ENCODE measurements at places on chromosomes 13 and 19.

DNA sequence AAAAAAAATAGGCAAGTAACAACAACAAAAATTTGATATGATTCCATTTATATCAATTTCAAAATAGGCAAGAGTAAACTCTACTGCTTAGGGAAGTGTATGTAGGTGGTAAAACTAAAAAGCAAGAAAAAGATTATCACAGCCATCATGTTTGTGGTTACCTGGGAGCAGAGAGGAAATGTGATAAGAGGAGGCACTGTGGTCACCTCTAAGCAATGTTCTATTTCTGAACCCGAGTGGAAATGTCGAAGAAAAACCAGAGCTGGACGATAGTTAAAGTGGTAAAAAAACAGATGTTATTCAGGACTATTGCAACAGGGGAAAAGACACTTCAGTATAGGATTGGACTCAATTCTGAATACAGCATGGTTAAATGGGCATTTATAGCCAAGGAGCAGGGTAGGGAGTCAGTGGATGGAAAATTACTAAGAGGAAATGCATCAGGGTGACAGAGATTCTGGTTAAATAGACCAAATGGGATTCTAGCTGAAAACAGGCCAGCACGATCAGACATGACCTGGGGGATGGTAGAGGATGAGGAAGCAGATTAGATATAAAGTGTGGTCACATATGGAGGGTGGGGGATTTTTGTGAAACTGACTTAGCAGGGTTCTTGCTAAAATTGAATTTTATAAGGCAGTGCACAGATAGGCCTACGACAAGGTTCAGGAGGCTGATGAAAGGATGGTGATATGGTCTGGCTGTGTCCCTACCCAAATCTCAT is 6.0 kb upstream of the TEX30 start:
- DNase-seq: no peak

- no peak for DNase-seq
Observed at GRCh38 chr19:20271215-20271926, 104.4 kb downstream of the ZNF486 start.

DNA sequence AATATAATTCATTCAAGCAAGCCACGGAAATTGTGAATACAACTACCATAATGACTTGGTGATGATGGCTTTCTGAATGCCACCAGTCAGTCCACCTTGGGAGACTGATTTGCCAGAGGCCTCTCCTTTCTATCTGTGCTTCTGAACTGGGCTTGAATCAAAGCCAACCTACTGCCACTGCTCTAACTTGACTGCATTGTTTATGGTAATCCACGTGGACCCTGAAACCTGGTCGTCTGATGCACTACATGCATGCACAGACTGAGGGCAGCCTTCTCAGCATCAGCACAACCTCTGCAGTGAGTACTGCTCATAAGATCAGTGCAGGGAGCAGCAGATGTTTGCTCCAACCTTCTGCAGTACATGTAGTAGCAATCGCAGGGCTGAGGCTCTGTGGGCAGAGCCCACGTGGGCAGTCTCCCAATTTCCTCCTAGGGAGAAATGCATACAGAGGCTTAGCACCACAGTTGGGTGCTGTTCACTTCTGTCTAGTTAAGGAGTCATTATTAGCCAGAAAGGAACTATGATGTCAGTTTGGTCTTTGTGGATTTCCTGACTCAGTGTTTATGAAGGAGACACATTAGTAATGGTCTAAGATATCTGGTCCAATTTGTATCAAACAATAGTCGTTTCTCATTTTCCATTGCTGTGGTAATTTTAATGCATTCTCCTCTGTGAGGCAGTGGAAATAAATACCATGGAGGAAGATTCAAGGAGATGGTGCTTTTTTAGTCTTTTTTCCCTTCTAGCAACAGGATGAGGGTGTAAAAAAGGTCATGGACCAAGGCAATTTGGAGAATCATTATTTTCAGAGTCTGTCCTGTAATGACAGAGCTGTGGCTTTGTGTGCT is 82.5 kb downstream of the AKAP11 start:
- DNase-seq: no peak

DNA sequence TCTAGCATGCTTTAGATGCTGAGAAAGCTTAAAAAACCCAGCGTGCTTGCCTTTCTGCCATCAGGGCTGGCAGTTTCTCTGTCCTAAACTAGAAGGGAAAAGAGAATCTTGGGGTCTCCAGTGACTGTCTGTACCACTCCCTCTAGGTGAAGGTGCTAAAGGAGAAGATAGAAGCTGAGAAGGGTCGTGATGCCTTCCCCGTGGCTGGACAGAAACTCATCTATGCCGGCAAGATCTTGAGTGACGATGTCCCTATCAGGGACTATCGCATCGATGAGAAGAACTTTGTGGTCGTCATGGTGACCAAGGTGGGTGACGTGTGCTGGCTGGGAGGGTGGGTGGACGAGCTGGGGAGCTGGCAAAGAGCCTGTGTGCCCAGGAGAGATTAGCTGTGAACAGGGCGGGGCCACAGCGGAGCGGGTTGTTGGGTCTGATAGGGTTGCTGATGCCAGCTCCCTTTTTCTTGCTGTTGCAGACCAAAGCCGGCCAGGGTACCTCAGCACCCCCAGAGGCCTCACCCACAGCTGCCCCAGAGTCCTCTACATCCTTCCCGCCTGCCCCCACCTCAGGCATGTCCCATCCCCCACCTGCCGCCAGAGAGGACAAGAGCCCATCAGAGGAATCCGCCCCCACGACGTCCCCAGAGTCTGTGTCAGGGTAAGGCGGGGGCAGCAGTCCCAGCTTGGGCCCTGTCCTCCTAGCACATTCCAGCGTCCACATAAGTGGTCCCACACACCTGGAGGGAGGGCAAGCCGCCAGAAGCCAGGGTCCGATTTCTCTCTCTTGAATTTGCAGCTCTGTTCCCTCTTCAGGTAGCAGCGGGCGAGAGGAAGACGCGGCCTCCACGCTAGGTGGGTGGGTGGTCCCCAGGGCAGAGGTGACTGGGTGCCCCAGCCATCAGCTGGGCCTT is 2.3 kb downstream of the RAD23A start:
- DNase-seq: no peak

GRCh38 chr19:14475251-14476073 is at the start of gene PTGER1:
Gene PTGER1 (minus strand): TSS chr19:14475354. CDS start chr19:14474320, 1,034 bp downstream.
- DNase-seq: no peak

DNA sequence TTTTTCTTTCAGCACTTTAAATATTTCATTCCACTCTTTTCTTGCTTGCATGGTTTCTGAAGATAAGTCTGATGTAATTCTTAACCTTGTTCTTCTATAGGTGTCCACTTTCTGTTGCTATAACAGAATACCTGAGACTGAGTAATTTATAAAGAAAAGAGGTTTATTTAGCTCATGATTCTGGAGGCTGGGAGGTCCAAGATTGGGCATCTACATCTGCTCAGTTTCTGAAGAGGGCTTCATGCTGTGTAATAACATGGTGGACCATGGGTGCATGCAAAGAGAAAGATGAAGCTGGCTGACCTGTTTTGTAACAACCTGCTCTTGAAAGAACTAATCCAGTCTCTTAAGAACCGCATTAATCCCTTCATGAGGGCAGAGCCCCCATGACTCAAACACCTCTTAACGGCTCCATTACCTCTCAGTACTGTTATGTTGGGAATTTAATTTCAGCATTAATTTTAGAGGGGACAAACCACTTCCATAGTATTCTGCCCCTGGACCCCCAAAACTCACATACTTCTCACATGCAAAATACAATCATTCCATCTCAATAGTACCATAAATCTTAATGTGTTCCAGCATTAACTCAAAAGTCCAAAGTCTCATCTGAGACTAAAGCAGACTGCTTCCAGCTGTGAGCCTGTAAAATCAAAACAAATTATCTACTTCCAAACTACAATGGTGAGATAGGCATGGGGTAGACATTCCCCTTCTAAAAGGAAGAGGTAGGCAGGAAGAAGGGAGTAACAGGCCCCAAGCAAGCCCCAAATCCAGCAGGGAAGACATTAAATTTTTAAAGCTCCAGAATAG is 9.6 kb upstream of the FGF9 start:
- no peak for DNase-seq

- no peak for DNase-seq
Observed at GRCh38 chr19:17658666-17659065, 29.5 kb downstream of the UNC13A start.

DNA sequence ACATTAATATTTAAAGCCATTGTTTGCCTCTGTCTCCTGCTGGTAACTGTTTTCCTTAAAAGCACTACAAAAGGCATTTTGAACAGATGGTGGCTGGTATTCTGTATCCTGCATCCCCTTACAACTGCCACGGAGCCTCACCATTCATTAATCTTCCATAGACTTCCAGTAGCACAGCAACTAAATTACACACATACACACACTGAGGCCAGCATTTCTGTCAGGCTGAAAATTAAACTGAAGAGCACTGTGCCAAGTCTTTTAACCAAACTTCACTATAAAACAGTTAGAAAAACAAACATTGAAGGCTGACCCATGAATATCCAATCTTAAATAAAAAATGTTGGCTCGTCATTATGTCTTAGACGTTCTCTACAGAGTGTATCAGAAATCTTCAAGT is 697.8 kb downstream of the DACH1 start:
- no peak for DNase-seq

- no peak for DNase-seq
Observed at GRCh38 chr13:36412736-36413135, 19.6 kb upstream of the CCNA1 start.

DNA sequence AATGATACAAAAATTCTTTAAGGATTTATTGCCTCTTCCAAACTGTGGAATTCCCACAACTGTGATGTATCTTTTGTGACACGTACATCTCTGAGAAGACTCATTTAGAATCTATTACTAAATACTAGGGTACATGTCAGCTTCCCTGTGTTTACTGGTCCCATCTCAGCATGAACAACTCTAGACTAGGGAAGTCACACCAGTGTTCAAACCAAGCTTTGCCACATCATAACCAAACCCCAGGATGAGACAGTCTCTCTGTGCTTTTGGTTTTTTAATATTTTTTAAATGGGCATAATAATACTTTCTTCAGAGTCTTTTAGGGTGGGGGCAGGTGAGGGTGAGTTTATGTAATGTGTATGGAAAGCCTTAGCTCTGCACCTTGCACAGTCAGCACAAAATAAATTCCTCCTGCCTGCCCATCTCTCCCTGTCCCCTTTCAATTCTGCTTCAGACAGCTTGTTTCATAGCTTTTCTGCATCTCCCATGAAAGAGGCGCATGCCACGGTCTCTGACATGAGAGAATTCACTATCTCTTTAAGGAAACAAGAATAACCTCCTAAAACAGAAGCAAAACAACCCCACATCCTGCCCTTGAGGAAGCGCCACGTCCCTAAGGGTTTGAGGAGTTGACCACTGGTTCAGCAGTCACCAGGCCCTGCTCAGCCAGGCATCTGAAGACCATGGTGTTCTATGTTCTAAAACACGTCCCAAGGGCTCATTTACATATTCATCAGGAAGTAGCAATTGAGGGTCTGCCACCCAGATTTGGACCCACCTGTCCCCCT is 174.5 kb downstream of the USP12 start:
- no peak for DNase-seq

GRCh38 chr13:28751175-28751960 is 32.6 kb upstream of the SLC46A3 start:
- no peak for DNase-seq

Measured in NCI-H510A treated with DMSO at 0.1 percent for 48 hours (cell line).